Gastroesophageal sphincter (tissue), 4 donors: ENCODE measurements at places on chromosomes 5 and 9.

- ATAC-seq, result no peak
Observed at GRCh38 chr5:133761632-133762031, 149.3 kb upstream of the FSTL4 start.

DNA sequence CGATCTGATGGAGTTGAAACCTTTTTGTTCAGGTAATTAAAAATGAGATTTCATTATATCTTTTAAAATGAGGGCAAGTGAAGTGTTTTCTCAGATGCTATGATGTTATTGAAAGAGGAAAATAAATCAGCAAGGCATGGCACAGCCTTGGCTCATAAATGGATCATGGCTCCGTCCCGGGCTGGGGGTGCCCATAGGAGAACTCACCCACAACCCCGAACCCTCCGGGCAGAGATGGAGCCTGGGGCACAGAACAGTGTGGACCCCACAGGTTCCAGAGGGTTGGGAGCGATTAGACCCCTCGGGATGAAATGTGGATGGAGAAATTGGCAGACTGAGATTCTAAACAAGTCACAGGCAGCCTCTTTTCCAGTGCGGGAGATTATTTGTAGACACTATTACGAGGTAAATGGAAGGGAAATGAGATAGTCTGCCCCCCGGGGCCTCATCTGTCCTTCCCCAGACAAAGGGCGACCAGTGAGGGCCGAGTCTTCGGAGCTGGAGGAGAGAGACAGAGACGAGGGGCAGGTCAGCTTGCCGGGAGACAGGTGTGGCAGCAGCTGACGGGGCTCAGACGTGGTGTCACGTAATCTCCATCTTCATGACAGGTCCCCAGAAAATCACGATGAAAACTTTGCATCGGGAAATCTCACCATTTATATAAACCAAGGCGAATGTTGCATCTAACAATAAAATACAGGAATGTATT lies 33.7 kb downstream of the NDUFS6 start:
- no peak for ATAC-seq

GRCh38 chr9:136722969-136723356 lies 10.6 kb downstream of the DIPK1B start:
- ATAC-seq, result no peak

DNA sequence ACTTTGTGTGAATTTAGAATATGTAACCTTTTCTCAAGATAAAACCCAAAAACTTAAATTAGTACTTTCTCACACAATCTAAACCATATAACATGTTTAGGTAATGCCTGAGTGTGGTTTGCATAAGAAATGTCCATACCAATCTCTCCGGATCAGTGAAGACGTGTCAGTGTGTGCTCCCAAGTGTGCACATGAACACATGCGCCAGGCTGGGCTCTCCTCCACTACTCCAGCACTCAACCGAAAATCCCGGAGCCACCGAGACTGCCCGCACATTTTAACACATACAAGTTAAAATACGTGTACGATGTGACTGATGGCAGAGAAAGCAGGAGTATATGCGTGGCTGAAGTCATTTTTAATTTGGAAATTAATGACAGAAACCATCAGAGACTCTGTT lies 658.4 kb downstream of the EFNA5 start:
- ATAC-seq, result no peak

- ATAC-seq, result no peak
Observed at GRCh38 chr5:176818391-176819098, 8.2 kb downstream of the UNC5A start.

GRCh38 chr9:128528445-128529160 lies 23.8 kb upstream of the SPTAN1 start:
- ATAC-seq, result no peak

- no peak for ATAC-seq
Observed at GRCh38 chr5:87608385-87608784, 195.7 kb upstream of the CCNH start.

- ATAC-seq, result no peak
Observed at GRCh38 chr5:144467792-144468191, 297.1 kb downstream of the KCTD16 start.

- ATAC-seq, result no peak
Observed at GRCh38 chr5:3789519-3790193, 194.0 kb downstream of the IRX1 start.

DNA sequence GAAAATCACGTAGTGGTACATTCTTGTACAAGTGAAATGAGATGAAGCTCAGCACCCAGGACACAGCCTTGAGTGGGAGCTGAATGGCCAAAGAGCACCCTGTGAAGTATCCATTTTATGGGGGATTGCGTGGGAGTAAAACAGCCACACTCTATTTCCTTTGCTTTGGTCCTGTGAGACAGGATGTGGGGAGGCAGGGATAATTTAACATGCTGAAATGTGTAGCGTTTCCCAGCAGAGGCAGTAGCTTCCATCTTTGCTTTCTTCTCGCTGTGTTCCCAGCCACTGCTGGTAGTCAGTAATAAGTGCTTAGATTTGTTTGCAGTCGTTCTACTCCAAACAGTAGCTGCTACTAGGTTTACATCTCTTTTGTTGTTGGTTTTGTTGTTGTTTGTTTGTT lies 4.4 kb downstream of the IL31RA start:
- no peak for ATAC-seq
